Activated T-cell treated with anti-CD3 and anti-CD28 coated beads for 4 hours (primary cell): ENCODE measurements at places on chromosomes 6 and 20.

GRCh38 chr6:155765275-155766194 lies 309.9 kb upstream of the NOX3 start:
- no peak for DNase-seq

- no peak for DNase-seq
Observed at GRCh38 chr20:9592419-9592818, 78.0 kb downstream of the LAMP5 start.

GRCh38 chr6:13038315-13038714 lies 290.0 kb downstream of the TBC1D7 start:
- no peak for DNase-seq

DNA sequence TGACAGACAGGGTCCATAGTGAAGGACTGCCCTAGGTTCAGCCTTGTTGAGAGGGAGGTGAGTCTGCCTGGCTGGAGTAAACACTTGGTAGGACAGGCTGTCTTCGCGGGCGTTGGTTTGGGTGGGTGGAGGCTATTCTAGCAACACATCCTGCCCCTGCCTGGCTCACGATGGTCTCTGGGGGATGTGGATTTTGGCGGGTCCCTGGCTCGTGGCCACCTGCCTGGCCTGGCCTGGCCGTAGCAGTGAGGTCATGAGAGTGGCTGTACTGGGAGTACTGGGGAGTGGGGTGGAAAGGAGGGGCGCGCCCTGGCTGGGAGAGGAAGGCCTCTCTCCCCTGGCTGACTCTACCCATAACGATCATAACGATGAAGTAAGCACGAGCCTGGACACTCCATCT lies 30.2 kb upstream of the MRPS18A start:
- no peak for DNase-seq

GRCh38 chr6:110949679-110950285 lies 8.7 kb upstream of the GTF3C6 start:
- no peak for DNase-seq

GRCh38 chr6:15033850-15034203 lies 212.0 kb upstream of the JARID2 start:
- no peak for DNase-seq

- no peak for DNase-seq
Observed at GRCh38 chr20:31687777-31688176, 34.9 kb downstream of the BCL2L1 start.

- DNase-seq, result no peak
Observed at GRCh38 chr20:48875914-48876240, 45.6 kb upstream of the ARFGEF2 start.

- no peak for DNase-seq
Observed at GRCh38 chr6:50977796-50978195, 159.1 kb downstream of the TFAP2B start.

DNA sequence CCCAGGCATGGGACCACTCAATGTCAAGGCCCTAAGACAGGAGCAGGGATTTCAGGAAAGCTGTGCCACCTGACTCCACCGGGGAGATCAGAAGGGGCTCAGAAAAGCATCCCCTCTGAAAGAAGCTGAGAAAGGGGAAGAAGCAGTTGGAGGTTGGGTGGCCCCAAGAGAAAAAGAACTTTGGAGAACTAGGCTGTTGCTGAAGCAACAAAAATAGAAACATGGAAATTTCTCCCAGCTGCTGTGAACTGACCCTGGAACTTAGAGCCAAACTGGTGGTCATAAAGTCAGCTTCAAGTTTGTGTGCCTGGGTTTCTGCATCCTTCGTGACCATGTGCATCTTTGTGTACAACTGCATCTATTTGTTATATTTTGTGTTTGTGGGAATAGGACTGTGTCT lies 534.5 kb downstream of the MAFB start:
- no peak for DNase-seq

DNA sequence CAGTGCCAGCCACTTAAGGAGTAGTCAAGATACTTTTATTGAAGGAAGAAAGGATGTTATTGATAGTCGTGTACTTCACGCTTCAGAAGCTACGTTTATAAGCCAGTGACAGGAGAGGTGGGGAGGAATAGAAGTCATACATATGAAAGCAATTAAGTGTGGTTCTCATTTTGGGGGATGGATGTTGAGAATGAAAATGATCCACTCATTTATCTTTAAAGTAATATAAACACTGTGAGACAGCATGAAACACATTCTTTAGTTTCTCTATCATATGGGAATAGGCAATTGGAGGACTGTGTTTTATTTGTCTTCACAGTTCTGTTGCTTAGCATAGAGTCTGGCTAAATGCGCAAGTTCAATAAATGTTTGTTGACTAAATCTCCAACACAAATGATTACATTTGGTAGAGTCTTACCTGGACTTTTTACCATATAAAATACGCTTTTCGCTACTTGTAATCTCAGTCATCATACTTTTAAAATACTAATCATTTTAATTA lies 35.2 kb downstream of the AK9 start:
- no peak for DNase-seq

GRCh38 chr20:4052554-4052953 lies 37.2 kb upstream of the RNF24 start:
- no peak for DNase-seq
